ENCODE measurements at places on chromosomes 5 and 9. TPM values are rescaled to one million over a fixed set of nuclear protein-coding genes. Genes with fewer than 3 reads are reported as not detected.

DNA sequence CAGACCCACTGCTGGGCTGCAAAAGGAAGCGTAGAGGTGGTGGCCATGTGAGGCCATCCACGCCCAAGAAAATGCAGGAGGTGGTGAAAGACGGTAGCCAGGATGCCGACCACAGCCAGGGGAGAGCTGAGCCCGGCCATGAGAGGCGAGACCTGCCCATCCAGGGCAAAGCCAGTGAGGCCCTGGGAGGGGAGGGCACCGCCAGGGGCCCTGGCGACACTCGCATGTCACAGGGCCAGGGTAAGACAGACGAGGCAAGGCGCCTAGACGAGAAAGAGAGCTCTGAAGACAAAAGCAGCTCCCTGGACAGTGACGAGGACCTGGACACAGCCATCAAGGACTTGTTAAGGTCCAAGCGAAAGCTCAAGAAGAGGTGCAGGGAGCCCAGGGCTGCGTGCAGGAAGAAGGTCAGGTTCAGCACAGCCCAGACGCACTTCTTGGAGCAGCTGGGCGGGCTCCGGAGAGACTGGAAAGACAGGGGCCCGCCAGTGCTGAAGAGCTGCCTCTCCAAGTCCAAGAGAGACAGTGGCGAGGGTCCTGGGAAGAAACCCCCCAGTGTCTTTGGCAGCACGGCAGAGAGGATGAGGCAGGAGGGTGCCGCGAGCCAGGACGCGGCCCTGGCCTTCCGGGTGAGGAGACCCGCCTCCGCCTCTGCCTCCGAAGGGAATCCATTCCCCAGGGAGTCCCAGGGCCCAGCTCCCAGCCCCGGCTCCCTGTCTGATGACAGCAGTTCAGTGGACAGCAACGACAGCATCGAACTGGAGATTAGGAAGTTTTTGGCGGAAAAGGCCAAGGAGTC, 6.9 kb downstream of the PPP1R26 start:
- no peak overlapping the region for H3K4me3 ChIP-seq
- H3K36me3 ChIP-seq = no peaks in the 10 kb centered on the region
- no peak overlapping the region for H3K27ac ChIP-seq
- no peak for DNase-seq

DNA sequence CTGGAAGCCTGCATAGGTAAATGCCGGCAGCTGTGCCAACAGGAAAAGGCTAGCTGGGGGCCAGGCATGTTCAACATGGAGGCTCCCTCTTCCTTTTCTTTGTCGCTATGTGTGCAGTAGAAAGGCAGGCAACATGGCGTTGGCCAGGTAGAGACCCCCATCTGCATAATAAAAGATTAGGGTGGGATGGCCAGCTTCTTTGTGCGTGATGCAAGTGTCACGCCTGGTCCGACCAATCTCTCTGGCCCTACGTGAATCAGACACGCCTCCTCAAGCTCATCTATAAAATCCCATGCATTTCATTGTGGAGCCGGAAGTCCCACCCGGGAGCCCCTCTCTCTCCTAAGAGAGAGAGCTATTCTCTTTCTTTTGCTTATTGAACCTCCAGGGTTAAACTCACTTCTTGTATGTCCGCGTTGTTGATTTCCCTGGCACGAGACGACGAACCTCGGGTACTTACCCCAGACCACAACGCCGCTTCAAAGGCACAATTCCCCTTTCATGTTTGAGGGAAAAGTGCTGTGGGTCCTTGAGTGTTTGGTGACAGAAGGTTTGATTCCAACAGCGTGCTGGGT, 25.0 kb upstream of the C5orf47 start:
- no peak overlapping the region for H3K4me3 ChIP-seq
- no peak for DNase-seq
- H3K36me3 ChIP-seq = no peaks in the 10 kb centered on the region

- no peaks in the 10 kb centered on the region for H3K27me3 ChIP-seq
- no peaks in the 10 kb centered on the region for H3K4me1 ChIP-seq
- DNase-seq = no peak
- no peak overlapping the region for H3K4me3 ChIP-seq
Observed at GRCh38 chr5:2020730-2021129, 138.0 kb upstream of the IRX4 start.

DNA sequence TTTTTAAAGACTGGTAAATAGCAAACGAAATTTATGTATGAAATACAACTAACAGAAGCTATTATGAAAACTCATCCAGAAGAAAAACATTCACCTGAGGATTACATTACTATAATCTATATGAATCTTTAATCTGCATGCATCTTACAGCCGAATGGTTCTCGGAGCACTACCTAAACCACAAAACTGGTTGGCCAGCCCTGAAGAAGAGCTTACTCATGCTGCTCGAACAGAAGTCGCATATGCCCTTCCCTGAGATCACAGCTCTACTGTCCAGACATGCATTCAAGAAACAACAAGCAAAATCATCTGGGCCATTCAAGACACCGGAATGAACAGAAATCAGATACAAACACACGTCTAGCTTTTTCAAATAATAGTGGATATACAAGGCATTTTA, 931.0 kb upstream of the DMAC1 start:
- no peak for DNase-seq
- no peak overlapping the region for H3K4me3 ChIP-seq
- no peaks in the 10 kb centered on the region for H3K36me3 ChIP-seq
- H3K4me1 ChIP-seq = peaks cover 2% of the 10 kb centered on the region
- H3K27ac ChIP-seq = no peak overlapping the region

DNA sequence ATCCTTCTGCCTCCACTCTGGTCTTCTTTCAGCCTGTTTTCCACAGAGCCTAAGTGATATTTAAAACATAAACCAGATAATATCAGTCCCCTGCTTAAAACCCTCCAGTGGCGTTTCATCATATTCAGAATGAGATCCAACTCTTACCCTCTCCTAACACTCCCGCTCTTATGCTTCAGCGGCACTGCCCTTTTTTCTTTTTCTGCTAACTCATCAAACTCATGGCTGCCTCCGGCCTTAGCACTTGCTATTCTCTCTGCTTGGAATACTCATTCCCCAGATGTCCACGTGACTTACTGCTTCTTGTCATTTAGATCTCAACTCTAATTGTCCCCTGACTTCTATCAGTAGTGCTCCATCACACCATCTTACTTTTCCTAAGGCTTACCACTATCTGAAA, 73.6 kb downstream of the PIP5K1B start:
- no peak for DNase-seq
- no peak overlapping the region for H3K27ac ChIP-seq
- no peaks in the 10 kb centered on the region for H3K27me3 ChIP-seq
- H3K36me3 ChIP-seq = no peaks in the 10 kb centered on the region

DNA sequence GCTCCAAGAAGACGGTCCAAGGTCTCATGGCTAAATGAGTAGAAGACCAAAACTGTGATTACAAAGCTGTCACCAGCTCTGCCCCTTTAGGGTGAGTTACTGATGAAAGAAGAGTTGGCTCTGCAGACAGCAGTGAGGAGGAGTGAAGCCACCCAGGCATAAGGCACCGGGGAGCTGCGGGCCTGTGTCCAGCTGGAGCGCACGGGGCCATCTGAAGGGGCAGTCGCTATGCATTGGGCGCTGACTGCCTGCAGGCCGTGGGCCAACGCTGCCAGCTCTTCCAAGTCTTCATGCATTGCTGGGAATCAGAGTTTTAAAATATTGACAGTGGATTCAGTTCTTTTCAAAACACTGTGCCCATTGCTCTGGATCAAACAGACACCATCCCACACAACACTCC, 70.3 kb downstream of the DAPK1 start:
- no peak for DNase-seq
- peaks cover 44% of the 10 kb centered on the region for H3K4me1 ChIP-seq
- no peaks in the 10 kb centered on the region for H3K36me3 ChIP-seq
- H3K27me3 ChIP-seq = no peaks in the 10 kb centered on the region

Gene CEP72
- total RNA-seq = 7.7 TPM

Gene CCIN
- total RNA-seq = not detected
